ENCODE measurements at places on chromosomes 4 and X.
A peak's percentile ranks its signal among the peaks of the same experiment; 100 is the strongest.

DNA sequence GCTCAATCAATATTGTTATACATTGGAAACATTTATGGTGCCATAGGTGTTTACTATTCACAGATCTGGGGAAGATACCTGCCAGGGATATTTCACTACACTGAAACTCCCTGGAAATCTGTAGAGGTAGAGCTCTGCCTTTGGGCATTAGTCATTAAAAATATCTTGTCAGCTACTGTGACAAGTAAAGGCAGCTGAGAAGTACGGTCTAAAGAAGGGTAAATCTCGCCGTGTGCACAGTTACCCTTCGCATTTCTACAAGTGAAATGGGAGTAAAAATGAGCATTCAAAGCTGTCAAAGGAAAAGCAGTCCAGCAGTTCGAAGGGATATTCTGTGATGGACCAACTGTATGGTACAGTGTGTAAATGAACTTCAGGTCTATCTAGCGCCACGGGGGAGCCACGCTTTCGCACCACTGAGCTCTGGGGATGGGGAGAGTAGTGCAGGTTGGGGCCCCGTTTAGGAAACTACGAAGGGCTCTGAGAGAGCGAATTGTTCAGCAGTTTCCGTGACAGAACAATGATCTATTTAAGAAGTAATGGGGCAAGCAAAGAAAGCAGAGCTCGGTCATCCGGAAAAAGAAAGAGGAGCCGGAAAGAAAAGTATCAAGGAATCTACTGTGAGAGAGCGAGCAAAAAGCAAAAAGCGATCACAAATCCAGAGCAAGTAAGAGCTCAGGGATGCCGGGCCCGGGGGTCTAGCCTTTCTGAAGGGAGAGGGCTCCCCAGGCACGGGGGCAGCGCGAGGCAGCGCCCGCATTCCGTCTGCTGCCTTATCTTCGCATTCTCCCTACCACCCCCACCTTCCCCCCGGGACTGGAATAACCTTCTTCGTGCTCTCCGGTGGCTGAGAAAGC lies 646 bp downstream of the TIGD4 start:
- DNase-seq = no peak

GRCh38 chr4:172096786-172097185 lies 283.6 kb downstream of the GALNTL6 start:
- DNase-seq = no peak

- DNase-seq = no peak
These were observed 112.8 kb downstream of the PPA2 start for GRCh38 chr4:105361053-105361452.

- DNase-seq = no peak
These were observed 12.0 kb upstream of the RBBP7 start for GRCh38 chrX:16882169-16882568.

DNA sequence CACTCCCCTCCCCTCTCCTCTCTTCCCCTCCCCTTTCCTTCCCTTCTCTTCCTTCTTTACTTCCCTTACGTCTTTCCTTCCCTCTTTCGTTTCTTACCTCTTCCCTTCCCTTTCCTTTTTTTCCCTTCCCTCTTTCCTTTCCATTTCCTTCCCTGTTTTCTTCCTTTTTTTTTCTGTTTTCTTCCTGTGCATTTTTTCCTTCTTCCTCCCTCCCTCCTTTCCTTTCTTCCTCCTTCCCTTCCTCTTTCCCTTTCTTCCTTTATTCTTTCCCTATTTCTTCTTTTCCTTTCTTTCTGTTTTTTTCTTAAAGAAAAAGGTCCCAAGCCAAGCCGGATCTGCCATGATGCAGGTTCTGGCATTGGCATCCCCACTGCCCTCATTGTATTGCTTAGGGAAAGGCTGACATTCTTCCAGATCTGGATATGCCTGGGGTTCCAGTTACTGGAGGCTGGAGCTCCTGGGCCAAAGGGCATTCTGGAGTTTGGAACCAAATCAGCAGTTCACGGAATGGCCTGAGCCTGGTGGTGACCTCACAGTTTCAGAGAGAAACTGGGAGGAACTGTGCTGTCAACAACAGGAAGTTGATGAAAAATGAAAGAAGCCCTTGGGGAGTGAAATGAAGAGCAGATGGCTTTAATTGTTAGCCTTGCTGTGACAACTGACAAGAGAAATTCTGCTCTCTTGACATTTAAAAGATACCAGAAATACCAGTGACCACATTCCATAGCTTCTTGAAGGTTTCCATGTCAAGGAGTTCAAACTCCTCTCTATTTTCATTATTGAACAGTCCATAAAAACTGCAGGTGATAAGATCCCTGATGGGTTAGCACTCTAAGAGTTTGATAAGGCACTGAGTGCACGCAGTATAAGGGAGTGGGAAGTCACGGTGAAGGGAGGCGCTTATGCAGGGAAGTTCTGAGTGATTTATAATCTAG lies 622.1 kb downstream of the SPRY1 start:
- DNase-seq = no peak

DNA sequence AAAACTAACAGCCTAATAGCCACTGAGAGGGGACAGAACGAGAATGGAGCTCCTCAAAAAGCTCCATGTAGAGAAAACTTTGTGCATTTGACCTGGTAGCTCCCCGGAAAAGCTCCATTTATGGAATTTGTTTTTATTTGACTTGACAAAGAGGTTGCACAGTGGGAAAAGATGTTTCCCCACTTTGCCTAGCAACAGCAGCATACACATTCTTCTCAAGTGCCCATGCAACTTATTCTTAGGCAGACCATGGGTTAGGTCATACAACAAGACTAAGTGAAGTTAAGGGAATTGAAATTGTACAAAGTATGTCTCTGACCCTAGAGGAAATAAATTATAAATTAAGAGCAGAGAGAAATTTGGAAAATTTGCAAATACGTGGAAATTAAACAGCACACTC lies 949.6 kb upstream of the PRKX start:
- no peak for DNase-seq

DNA sequence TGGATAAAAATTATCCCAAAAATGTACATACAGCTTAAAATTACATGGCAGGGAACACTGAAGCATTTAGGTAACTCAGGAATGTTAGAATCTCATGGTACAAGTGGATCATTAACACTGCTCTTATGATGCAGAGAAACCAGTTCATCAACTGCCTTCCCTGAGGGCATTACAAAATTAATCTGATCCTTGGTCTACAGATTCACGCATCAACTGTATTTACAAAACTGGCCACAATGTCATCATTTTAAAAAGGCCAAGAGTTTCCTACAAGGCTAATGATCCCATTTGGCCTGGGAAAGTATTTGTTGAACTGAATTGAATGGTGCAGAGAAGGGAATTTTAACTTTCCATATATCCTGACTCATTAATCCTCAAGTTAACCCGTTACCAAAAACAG lies 84.6 kb downstream of the TSPAN5 start:
- DNase-seq = no peak

DNA sequence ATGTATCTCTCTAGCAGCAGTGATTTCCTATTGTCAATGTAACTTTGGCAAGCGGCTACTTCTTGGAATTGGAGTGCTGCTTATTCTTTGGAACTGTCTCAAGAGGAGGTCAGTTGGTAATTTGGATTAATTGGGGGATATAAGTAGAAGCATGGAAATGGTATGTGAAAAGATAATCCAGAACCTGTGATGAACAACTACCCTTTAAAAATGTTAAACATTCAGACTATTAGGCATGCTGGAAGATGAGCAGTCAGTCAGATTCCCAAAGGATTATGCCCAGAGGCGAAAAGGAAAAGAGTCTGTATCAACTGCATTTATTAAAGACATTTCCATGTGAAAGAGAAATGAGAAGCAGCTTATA lies 62.5 kb downstream of the SEC24D start:
- DNase-seq = no peak

- DNase-seq = peak; percentile 68
These were observed 14.0 kb upstream of the PITX2 start for GRCh38 chr4:110636680-110637407.

DNA sequence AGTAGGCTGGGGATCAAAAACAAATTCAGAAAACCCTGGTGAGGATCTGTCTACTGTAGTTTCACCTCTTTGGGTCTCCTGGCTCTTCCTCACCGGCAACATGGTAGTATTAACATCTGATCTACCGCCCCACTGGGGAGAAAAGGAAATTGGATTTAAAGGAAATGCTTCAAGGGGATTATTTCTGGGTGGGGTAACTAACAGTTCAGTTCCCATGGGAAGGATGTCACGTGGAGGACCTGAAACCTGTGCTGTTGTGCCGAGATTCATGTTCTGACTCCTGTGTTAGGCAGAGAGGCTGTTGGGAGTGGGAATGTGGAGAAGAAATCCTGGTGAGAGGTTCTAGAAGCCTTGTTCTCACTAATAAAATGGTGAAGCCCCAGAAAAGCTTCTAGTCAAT lies 254.4 kb downstream of the BCOR start:
- DNase-seq = no peak

GRCh38 chr4:16883806-16884205 lies 14.6 kb downstream of the LDB2 start:
- no peak for DNase-seq

DNA sequence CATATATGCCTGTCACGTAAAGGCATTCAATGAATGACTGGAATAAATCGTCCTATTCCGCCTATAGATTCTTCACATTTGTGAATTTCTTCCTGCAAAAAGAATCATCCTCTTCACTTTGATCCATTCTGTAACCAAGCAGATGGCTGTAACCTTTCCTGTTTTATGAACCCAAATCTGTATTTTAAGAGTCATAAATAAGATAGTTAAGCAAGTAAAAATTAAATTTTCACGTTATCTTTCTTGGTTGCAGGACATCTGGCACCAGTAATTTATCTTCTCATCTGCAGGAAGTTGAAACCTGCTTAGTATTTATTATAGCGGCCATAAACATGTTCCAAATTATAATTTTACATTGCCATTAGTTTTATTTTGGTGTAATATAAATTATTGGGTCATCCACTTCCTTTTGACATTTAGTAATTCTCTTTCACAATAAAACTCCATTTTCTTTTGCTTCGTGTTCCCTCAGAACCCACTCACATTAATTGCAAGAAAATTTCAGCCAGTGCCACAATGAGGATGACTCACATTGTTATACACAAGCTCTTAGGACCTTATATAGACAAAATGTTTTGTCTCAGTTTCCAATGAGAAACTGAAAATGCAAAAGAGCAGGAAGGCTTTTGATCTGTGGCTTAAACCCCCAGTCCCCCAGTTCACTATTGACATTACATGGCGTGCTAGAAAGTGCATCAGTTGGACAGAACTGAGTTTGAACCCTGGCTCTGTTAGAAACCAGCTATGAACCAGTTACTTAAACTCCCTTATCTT lies 51.1 kb downstream of the TMEM156 start:
- DNase-seq = no peak

- DNase-seq = no peak
These were observed 22.8 kb downstream of the HSD17B13 start for GRCh38 chr4:87299898-87300297.

DNA sequence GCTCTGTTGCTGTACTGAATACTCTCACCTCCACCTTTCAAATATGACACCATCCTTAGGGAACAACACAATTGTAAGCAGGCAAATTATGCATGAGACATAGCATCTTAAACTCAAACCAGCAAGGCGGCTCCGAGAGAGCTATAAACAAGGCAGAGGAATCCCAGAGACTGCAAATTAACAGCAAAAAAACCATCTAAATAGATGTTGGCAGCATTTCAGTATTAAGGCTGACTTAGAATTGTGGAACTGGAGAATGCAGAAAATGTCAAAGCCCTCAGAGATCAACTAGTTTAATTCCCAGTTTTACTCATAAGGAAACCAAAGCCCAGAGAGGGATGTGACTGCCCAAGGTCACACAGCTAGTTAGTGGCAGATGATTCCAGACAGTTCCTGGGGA lies 37.2 kb upstream of the SPANXC start:
- no peak for DNase-seq

DNA sequence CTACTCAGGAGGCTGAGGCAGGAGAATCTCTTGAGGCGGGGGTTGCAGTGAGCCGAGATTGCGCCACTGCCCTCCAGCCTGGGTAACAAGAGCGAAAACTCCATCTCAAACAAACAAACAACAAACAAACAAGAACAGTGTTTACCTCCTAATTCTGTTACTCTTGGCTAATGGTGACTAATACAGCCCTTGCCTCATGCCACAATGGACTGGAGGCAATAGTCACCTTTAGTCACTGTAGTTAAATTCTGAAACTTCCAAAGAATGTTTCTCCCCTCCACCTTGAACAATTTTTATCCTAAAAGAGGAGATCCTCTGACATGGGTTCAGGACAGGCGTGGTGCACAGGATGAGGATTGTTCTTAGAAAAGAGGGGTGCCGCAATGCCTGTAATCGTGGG lies 241.2 kb upstream of the CTSO start:
- DNase-seq = no peak

GRCh38 chrX:316351-317325 lies 2.0 kb downstream of the GTPBP6 start:
- DNase-seq = no peak

DNA sequence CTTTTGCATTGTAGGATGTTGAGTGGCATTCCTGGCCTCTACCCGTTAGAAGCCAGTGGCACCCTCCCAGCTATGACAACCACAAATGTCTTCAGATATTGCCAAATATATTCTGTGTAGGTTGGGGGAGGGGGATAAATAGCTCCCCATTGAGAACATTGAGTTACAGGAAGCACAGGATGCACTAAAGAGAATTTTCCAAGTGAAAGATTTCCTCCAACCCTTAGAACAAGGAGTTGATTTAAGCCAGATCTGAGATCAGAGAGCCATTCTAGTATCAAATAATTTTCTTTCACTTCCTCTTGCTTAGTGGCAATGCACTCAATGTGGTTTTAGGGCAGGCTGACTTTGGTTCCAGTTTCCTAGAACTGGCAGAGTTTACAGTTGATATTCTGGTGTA lies 436.6 kb downstream of the C4orf33 start:
- no peak for DNase-seq

DNA sequence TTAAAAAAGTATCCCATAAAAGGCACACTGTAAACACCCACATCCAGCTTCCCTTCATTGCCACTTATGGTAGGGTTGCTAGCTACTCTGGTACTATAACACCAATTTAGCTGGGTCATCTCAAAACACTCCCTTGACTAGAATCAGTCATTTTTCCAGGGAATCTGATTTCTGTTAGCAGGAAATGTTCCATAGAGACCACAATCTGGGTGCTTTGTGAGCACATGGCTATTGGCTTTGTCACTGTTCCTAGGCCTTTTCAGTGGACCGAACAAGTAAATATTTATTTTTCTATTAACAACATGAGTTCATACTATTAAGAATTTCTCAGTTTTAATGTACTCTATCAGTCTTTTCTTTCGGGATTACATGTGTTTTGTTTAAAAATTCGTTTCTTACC lies 404.7 kb upstream of the GNPDA2 start:
- DNase-seq = no peak

- DNase-seq = no peak
These were observed 20.2 kb upstream of the CTSO start for GRCh38 chr4:155973639-155974475.

- DNase-seq = no peak
These were observed 19.6 kb upstream of the CHM start for GRCh38 chrX:86066998-86067397.

DNA sequence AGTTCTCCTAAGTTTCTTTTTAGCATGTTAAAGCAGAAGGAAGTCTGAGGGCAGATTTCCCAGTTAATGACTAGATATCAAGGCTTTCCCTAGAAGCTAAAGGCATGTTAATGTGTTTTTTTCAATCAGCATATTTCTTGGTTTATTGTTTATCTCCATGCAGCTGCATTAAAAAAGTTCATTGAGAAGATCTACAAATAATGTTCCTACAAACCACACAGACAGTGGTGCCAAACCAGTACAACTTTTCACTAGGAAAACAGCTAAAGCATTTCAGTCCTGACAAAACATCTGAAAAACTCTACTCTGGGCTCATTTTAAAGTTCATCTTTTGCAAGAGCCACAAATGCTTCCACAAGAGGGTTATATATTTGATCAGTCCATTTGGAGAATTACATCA lies 320.0 kb downstream of the ADGRL3 start:
- no peak for DNase-seq

- no peak for DNase-seq
These were observed 81.9 kb upstream of the SCML1 start for GRCh38 chrX:17655211-17656034.

All from HuH-7.5 (cell line).